Colonic mucosa (tissue), 4 donors: ENCODE measurements at places on chromosomes 1 and 21.
A peak's percentile ranks its signal among the peaks of the same experiment; 100 is the strongest.

- DNase-seq: no peak
Measured at GRCh38 chr1:204692325-204692840, 6.8 kb upstream of the LRRN2 start.

DNA sequence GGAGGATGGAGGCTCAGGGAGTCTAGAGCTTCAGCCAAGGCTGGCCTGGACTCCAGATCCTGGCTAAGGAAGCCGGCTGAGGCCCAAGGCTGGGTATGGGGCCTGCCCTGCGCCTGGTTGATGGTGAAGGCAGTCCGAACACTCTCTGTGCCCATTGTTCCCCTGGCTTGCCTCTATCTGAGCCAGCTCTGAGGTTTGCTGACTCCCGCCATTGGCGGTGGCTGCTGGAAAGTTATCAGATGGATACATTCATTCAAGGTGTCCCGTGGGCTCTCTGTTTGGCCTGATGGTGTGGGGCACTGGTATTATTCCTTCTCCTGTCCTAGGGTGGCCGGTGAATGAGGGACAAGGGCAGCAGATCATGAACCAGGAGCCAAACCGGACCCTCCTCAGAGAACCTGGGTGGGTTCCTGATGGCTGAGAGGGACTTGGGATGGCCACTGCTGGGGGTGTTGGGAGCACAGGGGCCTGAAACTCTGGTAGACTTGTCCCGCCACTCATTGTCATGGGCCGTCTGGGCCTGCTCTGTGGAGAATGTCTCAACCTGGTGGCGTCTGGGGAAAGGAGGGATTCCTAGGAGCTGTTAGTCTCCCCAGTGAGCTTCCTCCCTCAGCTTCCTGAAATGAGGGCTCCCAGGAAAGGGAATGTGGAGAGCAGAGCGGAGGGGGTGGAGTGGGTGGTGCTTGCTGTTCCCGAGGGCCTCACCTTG is 22.2 kb downstream of the SLC26A9 start:
- no peak for DNase-seq

DNA sequence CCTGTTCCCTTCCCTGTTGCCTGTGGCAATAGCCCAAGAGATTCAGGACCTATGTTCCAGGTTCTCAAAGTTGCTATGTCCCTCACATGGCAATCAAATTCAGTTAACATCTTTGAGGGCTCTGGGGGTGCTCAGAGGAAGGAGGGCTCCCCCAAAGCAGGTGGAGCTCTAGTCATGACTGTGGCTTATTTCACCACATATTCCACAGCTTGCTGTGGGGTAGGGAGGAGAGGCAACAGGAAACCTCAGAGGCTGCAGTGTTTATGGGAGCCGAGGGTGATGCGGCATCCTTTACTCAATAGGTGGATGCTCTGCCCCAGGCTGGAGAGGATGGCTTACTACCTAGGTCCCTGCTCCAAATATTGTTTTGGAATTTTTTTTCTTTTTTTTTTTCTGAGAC is 1.2 kb upstream of the MKNK1 start:
- no peak for DNase-seq

DNA sequence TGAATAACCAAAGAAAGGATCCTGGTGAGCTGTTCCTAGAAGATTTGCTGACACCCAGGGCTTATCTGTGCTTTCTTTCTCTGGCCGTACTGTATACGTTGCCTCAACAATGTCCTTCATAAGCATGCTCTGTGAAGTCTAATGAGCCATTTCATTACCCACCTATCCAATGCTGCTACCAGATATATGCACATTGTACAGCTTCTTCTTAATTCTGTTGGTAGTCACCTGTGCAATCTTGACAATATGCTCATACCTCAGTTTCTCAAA is 731.8 kb upstream of the NCAM2 start:
- no peak for DNase-seq

GRCh38 chr1:200795156-200795555 is 56.5 kb downstream of the CAMSAP2 start:
- no peak for DNase-seq

DNA sequence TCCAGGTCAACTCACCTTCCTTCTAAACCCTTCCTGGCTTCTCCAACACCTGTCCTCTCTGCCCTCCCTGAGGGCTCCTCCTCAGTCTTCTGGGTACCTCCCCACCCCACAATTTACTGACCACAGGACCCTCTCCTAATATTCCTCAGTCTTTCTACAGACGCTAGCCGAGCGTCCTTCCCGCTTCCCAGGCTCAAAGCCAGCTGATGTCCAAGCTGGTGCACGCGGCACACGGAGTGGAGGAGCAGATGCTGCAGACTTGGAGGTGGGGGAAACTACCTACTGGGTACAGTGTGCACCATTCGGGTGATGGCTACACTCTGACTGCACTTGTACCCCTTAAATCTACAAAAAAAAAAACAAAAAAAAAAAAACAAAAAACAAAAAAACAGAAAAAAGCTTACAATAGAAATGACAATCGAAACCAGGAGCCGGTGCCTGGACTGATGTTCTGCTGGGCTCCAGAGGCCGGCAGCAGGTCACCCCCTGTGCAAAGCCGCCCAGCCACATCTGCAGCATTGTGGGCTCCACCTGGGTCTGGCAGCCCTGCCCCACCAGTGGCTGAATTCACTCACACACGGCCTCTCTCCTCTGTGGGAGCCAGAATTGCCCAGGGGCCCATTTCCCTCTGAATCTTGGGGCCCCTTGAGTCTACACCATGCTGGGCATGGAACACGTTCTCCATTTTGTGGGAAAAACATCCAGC is 7.0 kb downstream of the TRIM11 start:
- DNase-seq: no peak

GRCh38 chr1:21670956-21671902 is 2.1 kb upstream of the RAP1GAP start:
- DNase-seq: no peak

DNA sequence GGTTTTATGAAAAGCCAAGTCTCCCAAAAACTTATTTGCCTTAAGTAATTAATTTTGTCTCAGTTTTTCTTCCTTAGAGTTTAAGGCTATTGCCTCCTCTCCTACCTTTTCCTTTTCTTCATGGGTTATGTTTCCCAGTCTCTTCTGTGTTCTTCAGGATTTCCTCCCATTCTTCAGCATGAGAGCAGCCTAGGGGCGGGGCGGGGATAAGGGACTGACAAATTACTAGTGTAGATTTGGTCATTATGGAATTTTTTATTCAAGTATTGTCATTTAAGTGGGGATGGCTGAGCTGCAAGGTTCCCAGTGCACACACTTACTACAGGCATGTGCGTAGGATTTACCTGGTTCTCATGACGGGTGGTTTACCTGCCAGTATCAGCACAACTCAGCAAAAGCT is 35.2 kb upstream of the PIGV start:
- no peak for DNase-seq

DNA sequence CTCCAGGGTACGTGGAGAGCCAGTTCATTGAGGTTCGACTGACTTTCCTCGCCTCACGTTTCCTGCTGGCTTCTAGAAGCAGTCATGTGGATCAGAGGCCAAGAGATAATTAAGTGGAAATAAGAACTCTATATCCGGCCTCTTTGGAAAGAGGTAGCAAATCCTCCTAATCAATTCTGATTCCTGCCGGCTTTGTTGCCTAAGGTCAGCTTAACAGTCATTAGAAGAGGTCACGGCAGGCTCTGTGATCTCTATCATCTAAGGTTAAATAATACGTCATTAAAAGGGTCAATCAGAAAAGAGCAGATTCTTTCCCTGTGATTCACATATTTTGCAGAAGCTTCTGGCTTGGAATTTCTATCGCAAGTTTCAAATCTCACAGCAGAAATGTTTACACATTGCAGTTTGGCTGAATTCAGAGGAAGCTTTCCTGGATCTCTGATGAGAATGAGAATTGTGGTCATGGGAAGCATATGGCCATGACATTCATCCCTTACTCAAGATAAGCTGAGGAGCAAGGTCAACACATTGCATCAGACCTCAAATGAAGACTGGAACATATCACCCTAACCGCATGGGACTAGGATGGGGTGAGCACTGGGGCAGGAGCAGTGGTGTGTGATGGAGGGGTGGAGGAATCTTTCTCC is 189.4 kb downstream of the PBX1 start:
- DNase-seq: no peak

GRCh38 chr1:201772178-201772577 is 56.8 kb upstream of the IPO9 start:
- no peak for DNase-seq

DNA sequence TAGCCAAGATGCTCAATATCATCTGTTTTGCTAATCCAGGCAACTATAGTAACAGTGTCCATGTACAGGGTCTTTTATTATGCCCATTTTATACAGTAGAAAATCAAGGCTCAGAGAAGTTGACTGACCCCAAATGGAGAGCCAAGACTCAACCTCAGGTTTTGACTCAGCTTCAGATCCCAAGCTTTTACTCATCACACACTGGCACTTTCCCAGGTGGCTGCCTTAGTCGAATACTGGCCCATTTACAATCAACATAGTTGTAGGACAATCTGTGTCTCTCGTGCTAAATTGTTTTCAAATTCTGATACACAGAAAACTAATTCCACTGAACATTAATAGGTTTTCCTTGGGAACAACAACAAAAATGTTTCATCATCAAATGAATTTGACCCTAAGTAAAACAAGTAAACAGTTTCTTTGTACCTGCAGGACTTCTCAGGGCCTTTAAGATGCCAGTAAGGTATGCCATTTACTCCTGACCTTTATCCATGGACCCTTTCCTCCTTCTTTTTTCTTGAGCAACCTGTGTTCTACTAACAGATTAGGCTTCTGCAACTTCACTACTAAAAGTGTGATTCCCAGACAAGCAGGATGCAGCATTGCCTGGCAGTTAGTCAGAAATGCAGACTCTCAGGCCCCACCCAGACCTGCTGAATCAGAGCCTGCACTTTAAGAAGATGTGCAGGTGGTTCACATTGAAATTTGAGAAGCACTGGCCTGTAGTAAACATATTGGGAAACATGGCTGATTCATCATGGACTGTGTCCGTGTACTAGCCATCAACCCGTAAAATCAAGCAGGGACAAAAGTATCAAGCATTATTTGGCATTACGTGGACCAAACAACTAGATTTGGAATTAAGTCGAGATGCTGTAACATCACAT is 128.8 kb downstream of the RRAGC start:
- DNase-seq: no peak

GRCh38 chr1:164583835-164584539 is 25.0 kb downstream of the PBX1 start:
- no peak for DNase-seq

DNA sequence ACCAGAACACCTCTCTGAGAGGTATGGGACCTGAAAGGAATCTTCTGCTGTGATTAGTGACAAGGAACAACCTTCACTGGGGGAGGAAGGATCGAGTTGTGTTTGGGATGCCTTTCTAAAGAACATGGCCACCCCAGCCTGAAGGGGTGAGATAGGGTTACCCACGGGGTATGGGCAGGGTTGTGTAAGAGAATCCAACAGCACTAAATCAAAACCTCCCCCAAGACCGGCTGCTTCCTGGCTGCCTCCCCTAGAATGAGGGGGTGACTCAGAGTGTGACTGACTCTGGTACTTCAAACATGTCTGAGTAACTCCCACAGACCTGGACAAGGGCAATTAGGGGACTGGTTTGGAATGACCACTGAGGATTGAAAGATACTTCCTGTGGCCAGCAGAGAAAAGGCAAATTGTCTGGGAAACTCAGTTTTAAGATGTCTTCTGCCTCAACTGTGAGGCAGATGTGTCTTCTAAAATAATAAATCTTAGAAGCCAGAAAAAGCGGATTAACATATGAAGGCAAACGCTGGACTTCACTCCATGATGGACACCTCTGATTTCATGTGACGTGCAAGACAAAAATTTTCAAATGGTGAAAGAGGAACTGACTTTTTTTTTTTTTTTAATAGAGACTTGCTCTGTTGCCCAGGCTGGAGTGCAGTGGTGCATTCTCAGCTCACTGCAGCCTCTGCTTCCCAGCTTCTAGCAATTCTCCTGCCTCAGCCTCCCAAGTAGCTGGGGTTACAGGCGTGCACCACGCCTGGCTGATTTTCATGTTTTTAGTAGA is 6.7 kb upstream of the PTPN14 start:
- DNase-seq: no peak

GRCh38 chr1:154614247-154614646 is 6.3 kb upstream of the ADAR start:
- DNase-seq: no peak

- no peak for DNase-seq
Measured at GRCh38 chr1:55571767-55572166, 356.6 kb upstream of the USP24 start.

- no peak for DNase-seq
Measured at GRCh38 chr1:246681900-246682895, 42.0 kb upstream of the SCCPDH start.

DNA sequence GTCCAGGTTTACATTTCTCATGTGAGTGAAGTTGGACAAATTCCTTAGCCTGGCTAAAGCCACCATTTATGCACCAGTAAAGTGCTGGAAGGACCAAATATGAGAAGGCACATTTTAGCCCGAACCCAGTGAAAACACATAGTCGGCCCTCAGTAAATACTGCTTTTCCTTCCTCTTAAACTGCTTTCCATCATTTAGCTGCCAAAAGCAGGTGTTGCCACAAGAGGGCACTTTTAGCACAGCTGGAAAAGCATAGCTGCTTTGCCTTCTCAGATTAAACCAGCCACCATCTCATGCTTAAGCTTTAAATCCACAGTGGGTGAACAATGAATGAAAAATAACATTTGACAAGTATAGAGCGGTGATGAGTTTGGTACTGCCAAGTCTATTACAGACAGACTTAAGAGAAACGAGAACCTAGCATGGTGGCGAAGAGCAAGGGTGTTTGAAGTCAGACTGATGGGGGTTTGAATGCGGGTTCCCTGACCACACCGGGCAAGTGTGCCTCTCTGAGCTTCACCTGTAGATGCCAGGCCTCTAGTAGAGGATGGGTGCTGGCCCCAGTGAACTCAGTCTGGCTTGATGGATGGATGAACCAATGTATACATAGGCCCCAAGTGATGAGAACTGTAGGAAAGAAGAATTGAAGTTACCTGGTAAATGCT is 57.8 kb downstream of the SLC35D1 start:
- peak; percentile 75 for DNase-seq

DNA sequence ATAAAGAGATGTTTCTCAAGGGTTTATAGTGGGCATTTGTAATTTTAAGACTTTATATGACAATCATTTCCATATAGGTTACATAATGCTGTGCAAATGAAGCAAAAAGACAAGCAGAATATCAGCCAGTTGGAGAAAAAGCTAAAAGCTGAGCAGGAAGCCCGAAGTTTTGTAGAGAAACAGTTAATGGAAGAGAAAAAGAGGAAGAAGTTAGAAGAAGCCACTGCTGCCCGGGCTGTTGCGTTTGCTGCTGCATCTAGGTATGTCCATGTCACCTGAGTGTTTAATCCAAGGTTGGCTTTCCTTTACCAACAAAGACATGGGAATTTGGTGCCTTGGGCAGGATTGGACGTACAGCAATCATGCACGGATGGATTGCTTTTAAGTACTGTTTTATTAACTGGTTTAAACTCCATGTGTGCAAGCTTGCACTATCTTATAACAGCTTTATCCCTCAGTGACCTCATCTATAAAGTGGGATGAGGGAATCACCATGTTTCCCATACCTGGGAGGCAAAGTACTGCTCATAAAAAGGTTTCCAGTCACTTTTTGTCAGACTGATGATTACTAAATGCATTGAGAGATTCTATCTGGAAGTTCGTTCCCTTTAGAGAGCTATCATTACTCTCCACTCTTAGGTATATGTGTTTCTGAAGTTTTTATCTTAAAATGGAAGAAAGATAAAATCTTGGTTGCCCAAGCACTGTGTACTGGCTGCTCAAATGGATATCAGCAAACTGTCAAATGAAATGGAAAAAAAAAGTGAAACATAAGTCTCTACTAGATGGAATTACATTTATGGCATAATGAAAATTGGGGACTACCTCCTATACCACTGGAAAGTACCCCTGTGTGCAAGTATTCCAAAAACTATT is 55.1 kb downstream of the MACO1 start:
- DNase-seq: no peak

GRCh38 chr1:9280015-9280860 is 12.5 kb upstream of the SPSB1 start:
- peak; percentile 68 for DNase-seq
